ENCODE measurements at places on chromosomes 5 and 9.

- no peak for DNase-seq
Observed at GRCh38 chr9:111896942-111897600, 457 bp downstream of the UGCG start.

- DNase-seq: no peak
Observed at GRCh38 chr5:113897748-113898147, 384.3 kb downstream of the YTHDC2 start.

- no peak for DNase-seq
Observed at GRCh38 chr5:137622850-137623249, 113.0 kb downstream of the KLHL3 start.

GRCh38 chr5:124439609-124440008 lies 306.8 kb downstream of the ZNF608 start:
- no peak for DNase-seq

GRCh38 chr5:142432961-142433360 lies 108.1 kb upstream of the SPRY4 start:
- DNase-seq: peak; percentile 21

GRCh38 chr5:11126844-11127243 lies 365.8 kb upstream of the DAP start:
- DNase-seq: no peak

GRCh38 chr5:4901924-4902323 lies 238.2 kb upstream of the ADAMTS16 start:
- no peak for DNase-seq

DNA sequence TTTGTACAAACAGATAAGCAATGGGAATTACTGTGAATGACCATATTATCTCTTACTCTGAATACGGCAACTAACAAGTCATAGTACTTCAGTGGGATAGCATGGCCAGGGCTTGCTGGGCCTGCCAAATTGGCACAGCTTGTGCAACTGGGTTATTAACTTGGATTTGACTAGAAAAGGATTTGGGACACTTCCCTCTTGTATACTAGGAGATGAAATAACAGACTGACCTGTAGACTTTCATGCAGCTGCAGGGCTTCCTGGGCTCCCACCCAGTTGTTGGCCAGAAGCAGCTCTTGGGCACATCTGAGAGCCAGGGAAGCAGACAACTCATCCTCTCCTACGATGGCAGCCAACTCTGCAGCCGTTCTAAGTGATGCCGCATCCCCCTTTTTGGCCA lies 39.8 kb downstream of the CNOT8 start:
- DNase-seq: no peak

GRCh38 chr5:122772446-122772845 lies 2.4 kb upstream of the SNX2 start:
- no peak for DNase-seq

GRCh38 chr9:71036501-71036900 lies 84.9 kb downstream of the TRPM3 start:
- DNase-seq: no peak

- no peak for DNase-seq
Observed at GRCh38 chr9:73269430-73270101, 117.9 kb downstream of the ANXA1 start.

DNA sequence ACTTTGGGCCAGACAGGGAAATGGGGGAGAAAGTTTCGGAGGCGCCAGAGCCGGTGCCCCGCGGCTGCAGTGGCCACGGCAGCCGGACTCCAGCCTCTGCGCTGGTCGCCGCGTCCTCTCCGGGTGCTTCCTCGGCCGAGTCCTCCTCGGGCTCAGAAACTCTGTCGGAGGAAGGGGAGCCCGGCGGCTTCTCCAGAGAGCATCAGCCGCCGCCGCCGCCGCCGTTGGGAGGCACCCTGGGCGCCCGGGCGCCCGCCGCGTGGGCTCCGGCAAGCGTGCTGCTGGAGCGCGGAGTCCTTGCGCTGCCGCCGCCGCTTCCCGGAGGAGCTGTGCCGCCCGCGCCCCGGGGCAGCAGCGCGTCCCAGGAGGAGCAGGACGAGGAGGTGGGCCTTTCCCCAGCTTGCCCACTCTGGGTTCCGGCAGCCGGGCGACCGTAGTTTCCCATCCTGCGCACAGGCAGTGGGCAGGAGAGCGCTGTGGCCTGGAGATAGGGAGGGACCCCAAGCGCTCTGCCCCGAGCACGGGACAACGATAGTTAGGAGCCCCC lies 516 bp downstream of the MAST4 start:
- DNase-seq: no peak

DNA sequence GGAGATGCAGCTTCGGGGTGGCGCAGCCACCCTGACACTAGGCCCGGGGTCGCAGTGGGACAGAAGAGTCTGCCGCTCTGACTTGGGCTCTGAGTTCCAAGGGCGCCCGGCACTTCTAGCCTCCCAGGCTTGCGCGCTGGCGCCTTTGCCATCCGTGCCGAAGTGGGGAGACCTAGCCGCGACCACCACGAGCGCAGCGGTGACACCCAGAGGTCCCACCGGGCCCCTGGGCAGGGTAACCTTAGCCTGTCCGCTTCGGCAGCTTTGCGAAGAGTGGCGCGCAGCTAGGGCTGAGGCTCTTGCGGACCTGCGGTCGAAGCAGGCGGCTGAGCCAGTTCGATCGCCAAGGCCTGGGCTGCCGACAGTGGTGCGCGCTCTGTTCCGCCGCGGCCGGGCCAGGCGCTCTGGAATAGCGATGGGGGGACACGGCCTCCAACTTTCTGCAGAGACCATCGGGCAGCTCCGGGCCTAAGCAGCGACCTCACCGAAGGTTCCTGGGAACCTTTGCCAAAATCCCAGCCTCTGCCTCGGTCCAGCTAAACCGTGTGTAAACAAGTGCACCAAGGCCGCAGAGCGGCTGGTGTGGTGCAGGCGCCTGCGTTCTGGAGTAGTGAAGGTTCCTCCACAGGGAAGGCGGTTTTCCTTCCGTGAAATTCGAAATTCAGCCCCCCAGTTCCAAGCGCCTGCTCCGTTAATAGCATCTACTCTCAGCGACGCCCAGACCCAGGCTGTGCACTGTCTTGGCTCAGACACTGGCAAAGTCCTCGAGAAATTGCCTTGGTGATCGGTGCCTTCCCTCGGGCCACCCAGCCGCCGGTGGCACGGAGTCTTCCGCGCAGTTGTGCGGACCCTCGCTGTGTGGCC lies 7.4 kb downstream of the TLX3 start:
- no peak for DNase-seq

- no peak for DNase-seq
Observed at GRCh38 chr9:129458663-129459546, 162.0 kb downstream of the C9orf50 start.

DNA sequence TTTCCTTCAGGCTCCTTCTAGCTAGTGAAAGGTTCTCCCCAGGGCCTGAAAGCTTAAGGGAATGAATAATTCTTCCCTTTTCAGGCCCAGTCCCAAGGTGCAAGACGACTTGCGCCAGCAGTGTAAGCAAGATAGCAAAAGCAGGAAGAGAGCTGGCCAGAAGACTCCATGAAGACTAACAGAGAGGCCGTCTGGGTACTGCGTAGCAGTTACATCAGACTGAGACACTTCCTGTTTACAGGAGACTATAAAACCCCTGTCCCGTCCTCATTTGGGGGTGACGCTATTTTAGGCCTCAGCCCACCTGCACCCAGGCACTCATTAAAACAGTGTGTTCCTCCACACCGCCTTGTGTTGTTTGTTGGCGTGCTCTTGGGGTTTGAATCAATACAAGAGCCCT lies 90.7 kb upstream of the MOCS2 start:
- DNase-seq: no peak

- DNase-seq: no peak
Observed at GRCh38 chr9:68522131-68522530, 18.6 kb downstream of the TMEM252 start.

- no peak for DNase-seq
Observed at GRCh38 chr9:134682026-134682425, 40.4 kb downstream of the COL5A1 start.

DNA sequence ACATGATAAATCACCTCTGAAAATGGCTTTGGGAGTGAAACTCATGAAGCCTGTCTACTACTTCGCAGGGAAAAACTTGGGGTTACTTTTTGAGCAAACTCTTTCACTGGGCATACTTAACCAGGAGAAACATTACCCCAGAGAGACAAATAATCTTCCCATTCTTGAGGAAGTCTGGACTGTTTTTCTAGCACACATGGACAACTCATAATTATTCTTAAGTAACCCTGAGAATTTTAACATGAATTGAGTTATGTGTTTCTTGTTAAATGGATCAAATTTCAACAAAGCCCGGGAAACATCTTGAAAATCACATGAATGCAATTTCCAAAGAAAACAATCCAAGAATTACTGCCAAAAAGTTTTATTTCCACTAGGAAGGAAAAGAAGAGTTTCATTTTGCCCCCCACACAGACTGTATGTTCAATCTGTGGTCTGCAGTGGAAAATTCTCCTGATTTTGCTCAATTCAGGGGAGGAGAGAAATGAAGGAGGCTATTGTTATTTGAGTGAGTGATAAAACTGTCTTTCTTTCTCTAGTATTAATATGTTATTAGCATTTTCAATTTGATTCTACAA lies 564.8 kb upstream of the CLINT1 start:
- DNase-seq: no peak

DNA sequence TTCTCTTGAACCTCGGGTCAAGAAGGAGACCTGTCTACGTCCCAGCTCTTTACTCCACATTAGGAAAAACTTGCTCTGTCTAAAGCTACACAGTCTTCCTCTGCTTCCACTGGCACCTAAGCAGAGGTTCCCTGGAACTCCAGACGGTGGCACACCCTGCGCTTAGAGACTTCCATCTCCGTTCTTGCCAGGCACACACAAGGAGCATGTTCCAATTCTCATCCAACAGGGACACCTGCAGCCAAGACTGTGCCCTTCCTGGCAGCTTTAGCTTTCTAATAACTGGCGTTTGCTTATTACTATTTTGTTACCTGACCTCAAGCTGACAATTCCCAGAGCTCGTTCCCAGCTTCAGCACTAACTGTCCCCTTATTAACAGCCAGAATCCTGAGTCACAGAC lies 16.0 kb downstream of the CAPSL start:
- DNase-seq: no peak

DNA sequence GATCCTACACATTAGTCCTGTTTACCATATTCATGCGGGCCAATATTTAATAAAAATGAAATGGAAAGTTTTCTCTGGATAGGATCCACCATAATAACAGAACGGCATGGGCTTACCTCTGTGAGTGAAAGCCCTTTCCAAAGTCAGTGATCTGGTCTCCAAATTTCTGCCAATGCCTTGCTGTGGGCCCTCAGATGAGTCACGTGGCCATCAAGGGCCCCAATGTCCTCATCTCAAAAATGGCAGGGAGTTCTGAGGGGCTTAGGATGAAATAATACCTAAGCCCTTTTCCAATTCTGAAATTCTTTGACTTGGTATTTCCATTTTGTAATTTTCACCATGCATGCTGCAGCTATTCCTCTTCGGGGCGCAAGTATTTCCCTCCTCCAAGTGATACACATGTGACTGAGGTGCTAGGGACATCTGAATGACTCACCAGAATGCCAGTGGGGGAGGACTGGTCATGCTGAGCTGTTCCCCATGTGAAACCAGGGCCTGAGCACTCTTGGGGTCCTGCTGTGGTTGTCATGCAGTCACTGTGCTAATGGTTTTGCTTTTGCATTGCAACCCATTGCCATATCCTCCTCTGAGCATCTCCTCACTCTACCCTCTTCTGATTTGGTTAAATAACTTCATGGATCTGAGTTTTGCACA lies 35.0 kb downstream of the ITK start:
- peak; percentile 57 for DNase-seq

GRCh38 chr5:35999547-35999946 lies 8.4 kb upstream of the UGT3A1 start:
- no peak for DNase-seq

GRCh38 chr5:115820846-115821245 lies 4.4 kb upstream of the CDO1 start:
- DNase-seq: no peak

DNA sequence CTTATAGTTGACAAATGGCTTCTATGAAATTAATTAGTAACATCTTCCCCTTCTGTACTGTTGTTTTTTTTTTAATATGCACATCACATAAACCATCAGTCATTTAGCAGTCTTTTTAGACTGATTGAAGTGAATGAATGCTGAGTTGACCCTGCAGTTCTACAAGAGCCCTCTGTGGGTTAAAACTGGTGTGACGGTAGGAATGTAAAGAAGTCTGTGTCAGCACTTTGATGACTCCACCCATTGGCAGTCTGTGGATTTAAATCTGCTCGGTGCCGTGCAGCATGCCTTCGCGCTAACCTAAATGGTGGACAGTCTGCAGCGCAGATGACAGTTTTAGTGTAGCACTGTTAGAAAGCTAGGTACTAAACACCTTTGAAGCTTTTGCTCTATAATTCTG lies 3.1 kb downstream of the GTF3C4 start:
- DNase-seq: no peak

DNA sequence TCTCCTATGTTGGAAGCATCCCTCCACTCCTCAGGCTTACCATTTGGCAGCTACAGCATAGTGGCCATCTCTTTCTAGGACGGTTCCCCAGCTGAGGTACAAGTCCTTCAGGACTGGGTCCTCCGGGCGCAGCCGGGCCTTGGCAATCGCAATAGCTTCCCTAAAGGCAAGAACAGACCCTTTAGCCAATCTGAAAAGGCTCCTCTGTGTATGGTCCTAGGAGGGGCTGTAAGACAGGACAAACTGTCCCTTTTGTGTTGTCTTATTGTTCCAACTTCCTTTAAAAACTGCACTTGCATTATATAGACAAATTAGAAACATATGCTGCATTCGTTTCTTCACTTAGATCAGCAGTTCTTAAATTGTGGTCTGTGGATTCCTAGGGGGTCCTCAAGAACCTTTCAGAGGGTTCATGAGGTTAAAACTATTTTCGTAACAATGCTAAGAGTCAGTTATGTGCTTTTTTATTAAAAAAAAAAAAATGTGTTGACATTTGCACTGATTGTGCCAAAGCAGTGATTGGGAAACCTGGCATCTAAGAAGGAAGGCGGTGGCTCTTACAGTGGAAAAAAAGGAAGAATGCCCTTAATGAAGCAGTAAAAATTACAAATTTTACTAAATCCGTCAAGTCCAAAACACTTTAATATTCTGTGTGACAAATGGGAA lies 38.7 kb downstream of the GEMIN5 start:
- DNase-seq: no peak

GRCh38 chr9:128216781-128217553 lies 13.8 kb downstream of the DNM1 start:
- no peak for DNase-seq

GRCh38 chr9:25861421-25861820 lies 183.2 kb upstream of the TUSC1 start:
- DNase-seq: no peak

Data from stimulated activated CD8-positive, alpha-beta memory T cell treated with anti-CD3 and anti-CD28 coated beads, Interleukin-7, amount 100 ng/mL, for 48 hours (primary cell).